ENCODE measurements at places on chromosomes 5 and 9.

- no peak for DNase-seq
Observed at GRCh38 chr5:122182491-122182921, 53.2 kb downstream of the ZNF474 start.

DNA sequence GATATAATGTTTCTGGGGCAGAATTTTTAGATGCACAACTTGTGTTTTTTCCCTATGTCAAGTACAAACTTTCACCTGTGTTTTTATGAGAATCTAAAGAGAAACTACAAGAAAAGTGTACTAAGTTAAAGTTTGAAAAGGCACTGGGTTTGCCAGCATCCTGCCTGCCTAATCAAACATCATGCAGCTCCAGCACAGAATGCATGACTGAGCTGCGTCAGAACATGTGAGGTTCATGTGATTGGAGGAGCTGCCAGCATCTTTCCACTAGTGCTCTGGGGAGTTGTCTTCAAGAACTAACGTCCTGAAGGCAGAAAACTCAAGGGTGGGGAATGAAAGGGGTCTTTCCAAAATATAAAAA lies 46.1 kb upstream of the RIC1 start:
- no peak for DNase-seq

GRCh38 chr5:56585999-56586691 lies 229.2 kb upstream of the MAP3K1 start:
- DNase-seq: no peak

DNA sequence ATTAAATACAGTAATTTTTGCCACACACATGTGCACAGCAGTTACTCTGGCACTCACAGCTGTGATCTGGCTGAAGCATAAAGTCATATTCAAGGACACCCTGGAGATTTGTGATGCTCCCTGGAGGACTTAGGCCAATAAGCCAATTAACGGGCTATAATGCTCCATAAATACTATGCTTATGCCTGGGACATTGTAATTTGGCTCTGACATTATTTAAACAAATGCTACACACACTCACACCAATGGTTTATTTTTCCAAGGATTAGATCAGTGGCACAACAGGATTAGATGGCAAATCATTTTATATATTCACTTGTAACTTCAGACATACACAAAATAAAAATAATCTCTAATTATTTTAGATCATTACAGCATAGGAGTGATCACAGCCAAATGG lies 111.2 kb downstream of the LMNB1 start:
- DNase-seq: no peak

DNA sequence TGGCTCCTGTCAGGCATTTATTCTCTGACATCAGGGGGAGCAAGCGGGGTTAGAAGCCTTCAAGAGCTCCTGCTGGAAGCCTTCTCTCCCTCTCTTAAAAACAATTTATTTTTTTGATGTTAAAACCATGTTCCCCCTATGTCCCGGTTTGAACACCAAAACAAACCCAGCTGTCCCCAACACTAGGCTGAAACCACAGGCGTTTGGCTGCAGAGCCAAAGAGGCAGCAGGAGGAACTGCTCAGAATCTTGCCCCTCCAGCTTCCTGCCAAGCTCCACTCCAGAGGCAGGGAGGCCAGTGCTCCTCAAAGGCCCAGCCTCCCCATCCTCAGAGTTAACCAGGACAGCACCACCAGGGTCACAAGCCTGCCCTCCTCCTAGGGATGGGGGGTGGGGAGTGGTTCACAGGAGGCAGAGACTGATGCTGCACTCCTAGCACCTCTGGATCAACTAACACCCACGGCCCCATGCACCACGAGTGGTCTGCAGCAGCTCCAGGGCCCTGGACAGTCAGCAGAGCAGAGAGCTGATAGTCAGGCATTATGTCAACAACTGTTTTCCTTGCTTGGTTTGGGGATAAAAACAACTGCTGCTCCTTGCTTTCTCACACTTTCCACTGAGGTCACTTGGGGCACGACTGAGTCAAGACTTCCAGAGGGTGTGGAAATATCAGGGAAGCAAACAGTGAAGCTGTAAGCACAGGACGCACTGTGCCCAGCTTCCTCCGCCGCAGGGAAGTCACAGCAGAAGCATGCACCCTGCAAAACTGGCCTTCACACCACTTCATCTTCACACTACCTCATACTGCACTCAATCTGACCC lies 96.5 kb upstream of the ADRA1B start:
- no peak for DNase-seq

DNA sequence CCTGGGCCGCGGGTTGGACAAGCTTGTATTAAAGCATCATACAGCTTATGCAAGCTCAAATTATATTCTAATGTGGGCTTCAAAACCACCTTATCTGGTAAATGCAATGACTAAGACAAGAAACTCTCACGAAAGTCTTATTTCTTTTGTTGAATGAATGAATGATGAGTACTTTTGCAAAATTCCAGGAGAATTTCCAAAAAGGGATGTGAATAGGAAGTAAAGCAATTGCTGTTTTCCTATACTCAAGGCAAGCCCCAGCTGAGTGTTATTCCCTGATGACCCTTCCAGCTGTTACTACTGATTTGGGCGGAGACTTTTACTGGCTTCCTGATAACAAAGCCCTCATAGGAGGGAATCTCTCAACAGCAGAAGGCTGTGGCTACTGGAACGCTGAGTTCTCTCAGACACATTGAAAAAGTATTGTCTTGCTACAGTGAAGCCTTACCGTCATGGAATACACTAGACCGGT lies 162.8 kb downstream of the SREK1 start:
- no peak for DNase-seq

DNA sequence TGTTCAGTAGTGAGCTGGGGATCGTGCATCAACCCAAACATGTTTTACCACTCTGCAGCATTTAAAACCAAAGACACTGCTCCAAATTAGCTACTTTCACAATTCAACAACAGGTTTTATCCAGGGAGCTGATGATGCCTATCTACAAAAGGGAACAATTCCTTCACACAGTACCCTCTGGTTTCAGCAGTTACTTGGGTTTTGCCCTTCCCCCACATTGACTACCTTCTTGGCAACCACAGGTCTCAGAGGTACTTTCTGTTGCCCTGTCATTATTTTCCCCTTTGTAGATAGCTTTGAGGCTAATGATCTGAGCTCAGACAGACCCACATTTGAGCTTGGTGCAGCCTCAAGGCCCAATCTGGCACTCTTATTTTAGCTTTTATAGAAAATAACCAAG lies 96.1 kb downstream of the WDR41 start:
- no peak for DNase-seq

- DNase-seq: no peak
Observed at GRCh38 chr5:343461-344401, 22.2 kb downstream of the AHRR start.

DNA sequence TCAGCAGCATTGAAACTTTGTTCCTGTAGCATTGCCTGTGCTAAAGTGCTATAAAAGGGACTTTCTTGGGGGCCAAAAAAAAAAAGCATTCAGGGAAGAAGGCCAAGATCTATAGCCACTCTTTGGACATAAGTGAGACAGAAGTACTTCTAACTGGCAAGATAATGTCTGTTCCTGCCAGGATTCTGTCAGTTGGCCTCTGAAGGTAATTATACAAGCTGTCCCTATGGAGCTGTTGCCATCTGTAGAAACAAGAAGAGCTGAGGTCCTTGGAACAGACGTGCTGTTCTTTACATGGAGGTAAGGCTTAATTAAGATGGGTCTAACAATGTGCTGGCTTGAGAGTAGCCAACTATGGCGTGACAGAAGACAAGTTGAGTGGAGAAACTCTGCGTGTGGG lies 9.7 kb downstream of the KIF20A start:
- no peak for DNase-seq

GRCh38 chr5:153831973-153832372 lies 206.7 kb downstream of the FAM114A2 start:
- no peak for DNase-seq

GRCh38 chr9:121816845-121817450 lies 165.5 kb downstream of the DAB2IP start:
- no peak for DNase-seq

GRCh38 chr5:78611126-78611605 lies 37.4 kb downstream of the LHFPL2 start:
- DNase-seq: no peak

GRCh38 chr9:120242116-120242811 lies 337.7 kb downstream of the CDK5RAP2 start:
- DNase-seq: no peak

- no peak for DNase-seq
Observed at GRCh38 chr9:137749511-137749910, 128.1 kb upstream of the CACNA1B start.

- DNase-seq: no peak
Observed at GRCh38 chr9:131773911-131774379, 34.1 kb upstream of the RAPGEF1 start.

DNA sequence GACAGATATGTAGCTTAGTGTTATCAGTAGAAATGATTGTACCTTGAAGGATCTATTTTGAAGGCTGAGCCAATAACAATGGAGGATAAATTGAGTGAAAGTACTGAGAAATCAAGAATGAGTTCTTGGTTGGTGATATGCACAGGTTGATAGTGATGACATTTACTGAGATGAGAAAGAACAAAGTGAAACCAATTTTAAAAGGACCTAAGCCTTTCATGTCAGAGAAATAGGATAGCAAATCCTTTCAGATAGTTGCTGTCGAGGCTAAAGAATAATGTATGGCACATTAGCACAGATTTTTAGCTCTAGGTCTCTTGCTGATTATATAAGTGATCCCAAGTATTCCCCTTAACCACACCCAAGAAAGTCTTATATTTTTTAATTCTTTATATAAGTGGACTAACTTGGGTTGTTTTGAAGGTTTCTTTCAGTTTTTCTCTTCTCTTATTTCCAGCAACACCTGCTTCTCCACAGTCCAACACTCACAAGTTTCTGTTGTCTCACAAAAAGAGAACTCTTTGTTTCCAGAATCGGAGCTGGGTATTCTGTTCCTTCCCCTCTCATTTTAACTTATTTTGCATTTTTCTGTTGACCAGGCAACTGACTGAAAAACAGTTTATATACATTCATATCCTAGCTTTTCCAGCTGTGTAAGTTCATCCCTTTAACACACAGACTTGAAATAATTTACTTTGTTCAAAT lies 286.9 kb upstream of the ATP10B start:
- DNase-seq: no peak

GRCh38 chr9:132214027-132214622 lies 52.3 kb downstream of the NTNG2 start:
- DNase-seq: peak; percentile 62

DNA sequence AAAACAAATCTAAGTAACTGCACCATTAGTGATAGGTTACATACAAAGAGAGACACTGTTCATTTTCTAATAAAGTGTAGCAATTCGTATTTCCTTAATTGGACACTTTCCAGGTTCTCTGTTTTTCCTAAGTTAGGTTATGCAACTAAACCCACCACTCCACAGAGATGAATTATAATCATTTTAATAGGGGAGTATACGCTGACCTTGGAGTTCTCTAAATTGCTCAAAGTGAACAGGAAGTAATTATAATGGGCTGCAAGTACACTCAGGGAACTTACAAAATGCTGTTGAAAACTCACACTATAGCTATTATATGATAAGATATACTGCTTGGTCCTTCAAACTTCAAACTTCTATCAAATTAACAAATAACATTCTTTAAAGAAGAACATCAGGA lies 18.2 kb upstream of the ADCY2 start:
- DNase-seq: no peak

DNA sequence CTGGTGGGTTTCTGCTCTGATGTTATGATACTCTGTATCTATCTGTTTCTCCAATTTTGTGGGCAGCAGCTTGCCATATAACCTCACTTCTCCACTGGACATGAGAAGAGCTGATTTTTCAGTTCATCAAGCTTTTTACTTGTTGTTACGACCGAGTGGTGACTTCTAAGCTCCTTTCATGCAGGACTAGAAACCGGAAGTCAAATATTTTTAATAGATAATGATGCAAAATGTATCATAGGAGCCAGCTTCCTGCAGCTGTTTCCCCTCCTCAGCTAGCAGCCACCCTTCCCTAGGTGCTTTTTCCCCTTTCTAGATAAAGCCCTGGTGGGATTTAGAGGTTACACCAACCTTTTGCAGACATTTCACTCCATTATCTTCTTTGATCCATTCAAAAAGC lies 17.0 kb upstream of the ADAM19 start:
- no peak for DNase-seq

DNA sequence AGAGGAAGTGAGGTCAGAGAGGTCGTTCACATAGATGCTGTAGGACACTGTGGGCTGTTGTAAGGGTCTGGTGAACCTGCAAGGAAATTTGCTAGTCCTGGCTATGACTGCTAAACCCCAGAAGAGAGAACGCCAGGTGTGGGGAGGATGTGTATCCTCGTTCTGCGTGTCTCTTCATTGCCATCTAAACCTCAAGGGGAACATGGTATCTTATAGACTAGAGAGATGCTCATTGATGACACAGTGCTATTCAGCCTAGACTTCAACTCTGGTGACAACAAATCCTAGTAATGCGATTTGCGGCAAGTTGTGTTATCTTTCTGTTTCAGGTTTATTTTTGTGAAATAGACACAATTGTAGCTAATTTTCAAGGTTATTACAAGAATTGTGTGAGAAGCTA lies 140.2 kb downstream of the ADAMTSL1 start:
- DNase-seq: no peak

GRCh38 chr9:101458963-101459631 lies 23.5 kb upstream of the ALDOB start:
- DNase-seq: no peak

- no peak for DNase-seq
Observed at GRCh38 chr9:31027678-31028077, 1356.8 kb upstream of the ACO1 start.

- no peak for DNase-seq
Observed at GRCh38 chr9:86515221-86515620, 161.0 kb upstream of the TUT7 start.

GRCh38 chr9:80143899-80144298 lies 572.1 kb downstream of the TLE4 start:
- no peak for DNase-seq

- DNase-seq: no peak
Observed at GRCh38 chr5:60738461-60738860, 38.5 kb upstream of the DEPDC1B start.

DNA sequence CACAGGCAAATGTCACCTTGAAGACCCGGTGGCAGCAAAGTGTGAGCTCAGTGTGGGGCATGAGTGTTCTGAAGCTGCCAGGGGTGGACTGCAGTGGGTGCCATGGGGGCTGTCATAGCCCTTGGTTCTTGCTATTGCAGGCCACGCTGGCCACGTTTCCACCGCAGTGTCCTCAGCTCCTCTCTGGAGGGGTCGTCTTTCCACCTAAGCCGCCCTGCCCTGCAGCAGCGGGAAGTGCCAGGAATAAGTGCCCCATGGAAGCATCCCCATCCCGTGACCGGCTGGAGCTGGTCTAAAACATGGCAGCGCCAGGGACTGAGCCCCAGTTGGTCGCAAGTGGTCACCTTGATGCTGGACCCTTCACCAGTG lies 6.9 kb downstream of the OBP2B start:
- no peak for DNase-seq

DNA sequence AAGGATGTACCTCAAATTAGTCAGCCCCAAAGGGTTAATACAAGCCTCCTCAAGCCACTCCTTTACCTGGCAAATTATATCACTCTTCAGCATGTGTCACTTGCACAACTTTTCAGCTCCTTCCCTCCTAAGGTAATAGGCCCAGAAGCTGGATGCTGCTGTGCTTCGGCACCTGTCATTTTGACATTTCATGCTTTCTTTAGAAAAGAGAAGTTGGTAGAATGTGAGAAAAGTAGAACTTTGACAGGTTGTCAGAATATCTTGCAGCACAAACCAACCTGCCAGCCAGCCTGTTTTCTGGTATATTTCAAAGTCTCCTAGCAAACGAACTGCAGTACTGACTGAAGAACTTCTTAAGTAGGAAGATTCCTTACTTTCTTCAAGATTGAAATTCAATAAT lies 2136.9 kb downstream of the MAT2B start:
- DNase-seq: no peak
